ENCODE measurements at places on chromosomes 12 and 14.

GRCh38 chr14:72788255-72788654 lies 105.6 kb downstream of the DPF3 start:
- no peak for DNase-seq

DNA sequence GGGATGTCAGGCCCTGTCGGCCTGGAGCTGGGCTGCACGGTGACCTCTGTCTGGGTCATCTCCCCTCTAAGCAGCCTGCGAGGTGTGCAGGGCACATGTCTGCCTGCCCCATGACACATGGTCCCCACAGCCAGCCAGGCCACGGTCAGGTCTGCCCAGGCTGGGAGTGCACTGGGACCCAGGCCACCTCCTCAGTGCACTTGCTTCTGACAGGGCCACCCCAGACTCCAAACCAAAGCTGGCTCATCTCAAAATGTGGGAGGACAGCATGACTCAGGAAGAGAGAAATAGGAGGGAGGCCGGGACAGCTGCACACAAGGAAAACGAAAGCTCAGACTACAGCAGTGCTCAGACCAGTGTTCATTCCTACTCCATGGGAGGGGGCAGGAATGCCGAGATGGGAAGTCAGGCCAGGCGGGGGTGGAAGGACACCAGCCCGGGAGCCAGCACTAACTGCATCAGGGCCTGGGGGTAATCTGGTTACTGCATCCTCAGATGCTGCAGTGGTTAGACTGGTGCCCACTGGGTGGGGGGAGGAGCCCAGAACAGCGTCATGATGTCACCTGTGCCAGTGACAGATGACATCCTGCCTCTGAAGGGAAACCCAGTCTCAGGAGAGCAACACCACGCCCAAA lies 4.0 kb downstream of the P2RX2 start:
- DNase-seq: no peak

DNA sequence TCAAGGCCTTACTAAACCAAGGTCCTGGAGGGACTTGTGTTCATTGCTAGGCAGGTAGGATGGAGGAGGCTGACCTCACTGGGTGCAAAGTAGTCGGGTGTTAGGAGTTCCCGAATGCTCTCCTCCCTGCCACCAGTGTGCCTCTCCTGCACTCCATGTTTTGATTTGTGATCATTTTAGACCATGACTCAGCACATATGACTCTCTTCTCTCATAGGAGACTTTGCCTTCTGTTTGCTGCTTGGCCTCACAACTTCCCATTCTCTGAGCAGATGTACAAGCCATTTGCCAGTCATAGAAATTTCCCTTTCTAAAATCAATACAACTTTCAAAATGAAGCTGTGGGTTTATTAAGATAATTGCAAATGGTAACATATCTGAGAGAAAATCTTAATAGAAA lies 46.6 kb upstream of the LRIG3 start:
- DNase-seq: no peak

- no peak for DNase-seq
Observed at GRCh38 chr14:96670391-96670790, 126.8 kb upstream of the VRK1 start.

DNA sequence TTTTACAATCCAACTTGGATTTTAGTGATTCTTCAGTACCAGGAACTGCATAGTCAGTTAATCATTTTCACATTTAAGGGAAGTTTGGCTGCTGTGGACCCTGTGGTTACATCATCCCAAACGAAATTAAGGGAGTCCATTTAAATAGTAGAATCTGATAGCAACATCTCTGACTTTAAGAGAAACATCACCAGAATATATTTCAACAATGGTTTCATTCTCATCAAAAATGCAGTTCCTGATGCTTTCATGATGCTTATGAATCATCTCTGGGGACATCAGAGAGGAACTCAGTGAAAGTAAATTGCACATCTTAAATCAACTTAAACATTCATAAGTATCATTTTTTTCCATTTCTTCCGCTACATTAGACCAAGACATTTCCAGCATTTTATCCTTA lies 1170.7 kb downstream of the FSCB start:
- no peak for DNase-seq

GRCh38 chr12:82625523-82625922 lies 61.2 kb upstream of the TMTC2 start:
- no peak for DNase-seq

DNA sequence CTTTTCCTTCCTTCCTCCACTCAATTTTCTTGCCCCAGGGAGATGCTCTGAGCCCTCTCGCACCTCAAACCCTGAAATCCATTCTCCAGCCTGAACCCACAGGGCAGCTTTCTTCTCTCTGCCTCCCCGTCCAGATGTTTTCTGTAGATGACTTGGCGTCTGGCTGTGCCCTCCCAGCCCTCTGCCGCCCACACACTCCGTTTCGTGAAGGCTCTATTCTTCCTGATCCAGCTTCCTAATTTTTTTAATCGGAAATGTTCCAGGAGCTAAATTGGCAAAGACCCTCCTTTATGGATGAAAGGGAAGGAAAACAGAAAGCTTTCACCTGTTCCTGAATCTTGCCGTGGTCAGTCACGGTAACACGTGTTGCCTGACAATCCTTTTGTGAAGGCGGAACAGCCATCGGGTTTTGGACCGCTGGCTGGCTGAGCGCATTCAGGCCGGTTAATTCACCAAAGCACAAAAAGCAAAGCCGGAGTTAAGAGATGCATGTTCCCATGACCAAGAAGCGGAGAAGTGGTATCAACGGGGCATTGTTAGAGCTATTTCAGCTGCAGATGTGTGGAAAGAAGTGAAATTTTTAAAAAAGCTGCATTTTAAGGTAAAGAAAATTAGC lies 70.2 kb upstream of the FBRSL1 start:
- DNase-seq: no peak

- no peak for DNase-seq
Observed at GRCh38 chr12:98799822-98800221, 154.7 kb downstream of the APAF1 start.

GRCh38 chr12:107600581-107601144 lies 84.9 kb upstream of the PWP1 start:
- DNase-seq: no peak

GRCh38 chr12:18468246-18469075 lies 207.1 kb downstream of the PIK3C2G start:
- no peak for DNase-seq

- no peak for DNase-seq
Observed at GRCh38 chr12:51874000-51874399, 13.9 kb upstream of the ANKRD33 start.

- no peak for DNase-seq
Observed at GRCh38 chr12:97275728-97276590, 186.6 kb upstream of the RMST start.

DNA sequence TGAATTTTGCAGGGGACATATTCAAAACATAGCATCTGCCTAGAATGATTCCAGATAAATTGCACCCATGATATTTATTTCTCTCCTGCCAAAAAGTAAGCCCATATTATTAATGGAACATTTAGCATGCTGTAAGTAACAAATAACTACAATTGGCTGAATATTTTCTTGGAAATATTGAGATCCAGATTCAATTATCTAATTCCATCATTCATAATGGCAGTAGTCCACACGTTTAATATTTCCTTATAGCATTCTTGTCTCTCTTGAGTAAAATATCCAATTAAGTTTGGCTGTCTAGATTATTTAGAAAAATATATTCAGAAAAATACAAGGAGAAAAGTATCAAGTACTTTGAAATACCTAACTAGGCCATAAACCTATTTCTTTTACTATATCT lies 157.5 kb downstream of the FLRT2 start:
- no peak for DNase-seq

GRCh38 chr14:105605464-105606304 lies 79.3 kb downstream of the TMEM121 start:
- no peak for DNase-seq

GRCh38 chr12:48247181-48247966 lies 44.3 kb upstream of the OR10AD1 start:
- no peak for DNase-seq

DNA sequence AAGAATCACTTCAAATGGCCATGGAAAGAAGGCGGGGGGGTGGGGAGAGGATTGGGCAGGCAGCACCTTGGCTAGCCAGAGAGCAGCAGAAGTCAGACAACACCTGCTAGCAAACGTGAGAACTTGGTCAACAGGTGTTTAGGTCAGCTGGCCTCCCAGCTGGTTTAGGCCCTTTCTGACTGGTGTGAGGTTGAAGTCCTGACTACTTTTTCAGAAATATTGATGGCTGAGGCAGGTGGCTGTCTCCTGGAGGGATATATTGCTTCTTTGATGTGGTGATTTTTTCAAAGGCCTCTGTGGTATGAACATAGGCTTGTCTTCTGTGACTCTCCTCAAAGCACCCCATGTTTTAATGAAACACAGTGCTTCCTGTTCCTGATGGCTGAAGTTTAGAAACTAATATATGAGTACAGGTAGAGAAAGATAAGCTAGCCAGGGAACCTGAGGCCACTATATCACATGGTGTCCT lies 238.2 kb upstream of the SSTR1 start:
- DNase-seq: no peak

DNA sequence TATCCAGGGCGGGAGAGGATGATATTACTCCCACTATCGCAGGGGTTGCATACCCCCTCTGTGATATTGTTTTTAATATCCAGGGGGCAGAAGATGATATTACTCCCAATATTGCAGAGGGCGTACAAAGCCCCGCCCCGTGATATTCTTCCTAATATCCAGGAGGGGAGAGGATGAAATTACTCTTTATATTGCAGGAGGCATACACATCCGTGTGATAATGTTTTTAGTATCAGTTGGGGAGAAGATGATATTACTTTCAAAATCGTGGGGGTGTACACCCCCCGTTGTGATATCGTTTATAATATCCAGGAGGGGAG lies 52.9 kb upstream of the OXA1L start:
- DNase-seq: no peak

- DNase-seq: no peak
Observed at GRCh38 chr12:132213359-132214160, 69.3 kb downstream of the NOC4L start.

GRCh38 chr12:98752726-98753125 lies 107.6 kb downstream of the APAF1 start:
- DNase-seq: no peak

GRCh38 chr14:24327303-24327702 lies 7.6 kb downstream of the ADCY4 start:
- no peak for DNase-seq

- no peak for DNase-seq
Observed at GRCh38 chr14:102723650-102724049, 53.6 kb upstream of the TRAF3 start.

- DNase-seq: peak; percentile 47
Observed at GRCh38 chr14:20811986-20812975, 9.6 kb upstream of the RNASE1 start.

GRCh38 chr14:86799244-86799647 lies 1193.7 kb downstream of the GALC start:
- DNase-seq: peak; percentile 52

- DNase-seq: no peak
Observed at GRCh38 chr12:18108611-18109010, 18.6 kb upstream of the RERGL start.

GRCh38 chr14:72742118-72742837 lies 151.6 kb downstream of the DPF3 start:
- DNase-seq: peak; percentile 25

DNA sequence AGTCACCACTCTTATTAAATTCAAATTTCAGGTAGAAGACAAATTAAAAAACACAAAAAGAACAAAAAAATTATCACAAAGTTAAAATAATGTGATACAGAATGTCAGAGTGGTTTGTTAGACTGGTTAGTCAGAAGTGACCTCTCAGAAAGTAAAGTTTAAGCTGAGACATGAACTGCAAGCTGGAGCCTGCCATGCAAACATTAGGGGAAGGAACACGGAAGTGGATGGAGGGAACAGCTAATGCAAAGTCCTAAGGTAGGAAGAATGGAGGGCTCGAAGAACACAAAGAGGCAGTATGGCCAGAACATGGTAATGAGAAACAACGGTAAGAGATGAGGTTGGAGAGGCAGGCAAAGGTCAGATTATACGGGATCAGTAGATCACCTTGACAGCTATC lies 41.7 kb downstream of the WDHD1 start:
- DNase-seq: no peak

DNA sequence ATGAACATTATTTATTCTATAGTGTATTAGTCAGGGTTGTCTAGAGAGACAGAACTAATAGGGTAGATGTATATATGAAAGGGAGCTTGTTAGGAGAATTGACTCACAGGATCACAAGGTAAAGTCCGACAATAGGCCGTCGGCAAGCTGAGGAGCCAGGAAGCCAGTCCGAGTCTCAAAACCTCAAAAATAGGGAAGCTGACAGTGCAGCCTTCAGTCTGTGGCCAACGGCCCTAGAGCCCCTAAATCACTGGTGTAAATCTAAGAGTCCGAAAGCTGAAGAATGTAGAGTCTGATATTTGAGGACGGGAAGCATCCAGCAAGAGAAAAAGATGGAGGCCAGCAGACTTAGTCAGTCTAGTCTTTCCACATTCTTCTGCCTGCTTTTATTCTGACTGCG lies 912.2 kb downstream of the FLRT2 start:
- peak; percentile 28 for DNase-seq

DNA sequence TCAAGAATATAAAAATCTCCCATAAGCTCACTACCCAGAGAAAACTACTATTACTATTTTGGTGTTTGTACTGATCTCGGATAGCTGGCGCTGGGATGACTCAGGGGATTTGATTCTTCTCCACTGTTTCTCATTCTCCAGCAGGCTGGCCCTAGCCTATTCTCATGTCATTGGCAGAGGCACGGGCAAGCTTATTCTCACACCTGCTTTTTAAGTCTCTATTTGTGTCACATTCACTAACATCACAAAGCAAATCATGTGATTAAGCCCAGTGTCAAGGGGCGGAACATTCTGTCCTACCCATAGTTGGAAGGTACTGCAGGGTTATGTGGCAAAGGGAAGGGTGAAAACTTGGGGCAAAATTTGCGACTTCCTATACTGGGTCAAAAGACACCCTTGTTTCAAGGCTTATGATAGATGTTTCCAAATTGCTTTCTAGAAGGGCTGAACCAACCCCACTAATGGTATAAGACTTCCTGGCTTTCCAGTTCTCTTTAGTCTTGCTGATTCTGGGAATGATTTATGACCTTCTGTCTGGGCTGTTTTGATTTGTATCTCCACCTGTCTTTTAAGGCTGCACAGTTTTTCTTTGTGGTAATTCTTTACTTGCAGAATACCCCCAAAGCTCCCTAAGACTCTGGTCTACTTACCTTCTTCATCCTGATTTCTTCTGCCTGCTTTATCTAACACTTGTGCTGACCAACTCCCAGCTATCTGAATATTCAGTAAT lies 406.4 kb downstream of the NRXN3 start:
- DNase-seq: no peak

GRCh38 chr12:68117661-68118060 lies 41.9 kb downstream of the IFNG start:
- no peak for DNase-seq

Data from hematopoietic multipotent progenitor cell treated with erythropoietin and hydrocortisone succinate and interleukin-3 and kit ligand, for 6 days (in vitro differentiated cells).